ENCODE measurements at places on chromosomes 6 and 20.

- peak; percentile 4 for DNase-seq
Observed at GRCh38 chr6:150720774-150721233, 121.1 kb downstream of the PLEKHG1 start.

GRCh38 chr6:139708337-139709199 lies 334.1 kb upstream of the CITED2 start:
- no peak for DNase-seq

GRCh38 chr6:126824815-126825214 lies 293.7 kb upstream of the RSPO3 start:
- no peak for DNase-seq

DNA sequence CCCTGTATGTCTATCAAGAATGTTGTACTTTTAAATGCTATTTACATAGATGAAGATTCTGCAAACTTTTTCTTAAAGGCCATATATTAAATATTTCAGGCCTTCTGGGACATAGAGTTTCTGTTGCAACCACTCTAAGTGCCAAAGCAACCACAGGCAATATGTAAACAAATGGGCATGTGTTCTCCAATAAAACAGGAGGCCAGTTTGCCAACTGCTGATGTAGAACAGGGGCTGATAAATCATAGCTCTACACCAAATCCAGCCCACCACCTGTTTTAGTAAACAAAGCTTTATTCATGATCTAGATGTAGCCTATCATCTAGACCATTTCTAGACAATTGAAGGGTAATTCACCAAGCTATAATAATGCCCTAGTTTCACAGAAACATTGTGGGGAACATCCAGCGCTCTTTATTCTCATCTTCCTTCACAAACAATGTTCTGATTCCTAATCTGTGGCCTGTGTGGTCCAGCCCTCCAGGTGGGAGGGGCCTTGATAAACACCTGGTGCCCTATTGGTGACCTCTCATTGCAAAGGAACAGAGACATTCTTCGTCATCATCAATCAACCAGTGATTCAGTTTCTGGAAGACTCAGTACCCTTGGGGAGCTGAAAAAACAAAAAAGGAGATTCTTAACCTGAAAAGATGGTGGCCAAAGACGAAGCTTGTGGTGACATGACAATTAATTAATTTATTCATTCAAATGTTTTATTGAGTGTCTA lies 80.2 kb downstream of the PREP start:
- no peak for DNase-seq

DNA sequence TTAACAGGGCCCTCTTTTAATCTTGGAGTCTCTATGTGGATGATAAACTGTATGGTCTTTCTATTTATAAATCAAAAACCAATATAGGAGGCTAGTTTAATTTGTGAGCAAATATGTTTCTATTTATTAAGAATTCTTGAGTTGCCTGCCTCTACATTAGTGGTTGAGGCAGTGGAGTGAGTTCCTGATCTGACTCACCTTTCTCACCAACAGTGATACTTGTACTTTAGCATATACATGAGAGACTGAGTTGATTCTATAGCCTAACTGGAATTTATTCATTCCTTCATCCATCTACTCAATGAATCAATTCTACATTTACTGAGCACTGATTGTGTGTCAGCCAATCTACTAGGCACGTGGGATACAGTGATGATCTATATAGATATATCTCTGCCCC lies 126.9 kb downstream of the TRMT11 start:
- DNase-seq = no peak

DNA sequence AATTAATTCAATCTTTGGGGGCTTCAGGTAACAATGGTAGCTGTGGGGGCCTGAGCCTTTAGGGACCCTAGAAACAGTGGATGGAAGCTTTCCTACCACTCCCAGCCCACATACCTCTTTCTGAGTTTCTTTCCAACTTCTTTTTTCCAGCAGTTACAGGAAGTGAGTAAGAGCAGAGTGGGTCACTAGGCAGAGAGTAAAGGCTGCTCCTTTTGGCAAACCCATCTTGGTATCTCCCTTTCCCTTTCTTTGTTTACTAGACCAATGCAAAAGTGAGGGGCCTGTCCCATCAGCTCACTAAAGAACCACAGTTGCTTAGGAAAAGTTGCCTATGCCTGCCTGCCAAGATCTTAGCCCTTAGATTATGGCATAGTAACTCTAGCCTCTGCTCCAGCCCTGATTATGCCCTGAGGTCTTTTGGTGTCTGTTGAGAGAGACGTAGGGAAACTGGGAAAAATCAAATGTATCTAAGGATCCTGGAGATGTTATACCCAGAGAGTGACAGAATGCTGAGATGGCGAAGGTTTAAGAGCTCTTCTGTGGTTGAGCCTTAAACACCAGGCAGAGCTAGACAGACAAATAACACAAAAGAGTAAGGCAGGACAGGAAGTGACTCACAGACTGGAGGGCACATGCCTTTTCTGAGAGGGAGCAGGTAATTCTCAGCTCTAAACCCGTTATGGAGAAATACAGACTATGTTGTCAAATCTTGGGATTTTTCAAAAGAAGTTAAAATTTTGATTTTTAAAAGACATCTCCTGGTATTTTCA lies 31.3 kb downstream of the TRMT6 start:
- peak; percentile 5 for DNase-seq

DNA sequence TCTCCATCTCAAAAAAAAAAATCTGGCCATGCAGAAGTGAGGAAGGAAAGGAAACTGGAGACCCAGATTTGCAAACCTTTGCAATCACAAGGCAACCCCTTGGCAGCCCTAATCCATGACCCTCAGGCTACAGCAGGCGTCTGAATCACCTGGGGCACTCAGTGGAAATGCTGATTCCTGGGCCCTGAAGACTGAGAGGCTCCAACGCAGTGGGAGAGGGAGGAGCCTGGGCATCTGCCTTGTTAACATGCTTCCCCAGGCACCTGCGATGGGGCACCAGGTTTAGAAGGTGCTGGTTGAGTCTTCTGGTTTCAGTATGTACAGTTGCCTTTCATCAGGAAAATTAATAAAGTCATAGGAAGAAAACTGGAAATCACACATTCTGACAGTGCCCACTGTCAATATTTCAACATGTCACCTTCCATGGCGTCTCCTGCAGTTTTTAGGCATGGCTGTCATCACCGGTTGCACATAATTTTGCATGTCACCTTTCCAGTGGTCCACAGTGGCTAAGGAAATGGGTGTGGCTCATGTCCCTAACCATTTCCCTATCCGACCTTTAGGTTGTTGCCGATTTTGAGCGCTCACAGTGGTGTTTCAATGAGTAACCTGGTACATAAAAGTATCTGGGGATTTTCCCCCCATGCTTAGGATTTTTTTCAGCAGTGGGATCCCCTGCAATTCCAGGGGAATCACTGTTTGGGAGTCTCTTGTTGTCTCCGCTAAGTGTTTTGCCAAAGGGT lies 56.9 kb downstream of the PREX1 start:
- DNase-seq = no peak

DNA sequence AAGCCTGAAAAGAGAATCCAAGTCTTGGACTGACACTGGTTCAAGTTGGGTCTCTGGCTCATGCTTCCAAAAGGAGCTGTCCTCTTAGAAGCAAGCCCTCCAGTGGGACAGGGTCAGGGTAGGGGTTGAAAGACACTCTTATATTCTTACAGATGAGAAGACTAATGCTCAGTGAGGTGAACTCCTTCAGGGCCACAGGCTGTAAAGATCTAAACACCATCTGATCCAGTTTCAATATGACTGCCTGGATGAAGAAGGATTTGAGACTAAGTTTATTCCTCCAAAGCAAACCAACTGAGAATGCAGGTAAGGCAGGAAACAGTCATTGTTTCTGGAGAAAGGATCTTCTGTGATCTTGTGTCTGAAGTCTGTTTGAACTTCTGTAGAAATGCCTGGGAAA lies 99.0 kb upstream of the TAB2 start:
- DNase-seq = no peak

DNA sequence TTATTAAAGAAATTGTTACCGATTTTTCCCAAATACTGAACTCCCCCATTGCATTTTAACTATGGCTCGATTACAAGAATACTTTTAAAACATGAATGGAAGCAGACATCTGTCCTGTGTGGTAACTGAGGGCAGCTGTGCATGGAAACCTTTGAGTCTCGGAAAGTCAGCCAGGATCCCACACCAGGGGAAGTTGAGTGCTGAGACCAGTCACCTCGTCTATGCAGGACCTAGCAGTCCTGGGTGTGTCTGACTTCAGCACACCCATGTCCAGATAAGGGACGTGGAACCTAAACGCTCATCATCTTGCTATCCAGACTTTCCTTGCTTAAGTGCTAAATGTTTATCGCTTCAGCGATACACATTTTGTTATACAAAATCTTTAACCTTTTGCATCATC lies 6.1 kb downstream of the RIN2 start:
- no peak for DNase-seq

GRCh38 chr20:8399947-8400346 lies 267.9 kb downstream of the PLCB1 start:
- DNase-seq = no peak

DNA sequence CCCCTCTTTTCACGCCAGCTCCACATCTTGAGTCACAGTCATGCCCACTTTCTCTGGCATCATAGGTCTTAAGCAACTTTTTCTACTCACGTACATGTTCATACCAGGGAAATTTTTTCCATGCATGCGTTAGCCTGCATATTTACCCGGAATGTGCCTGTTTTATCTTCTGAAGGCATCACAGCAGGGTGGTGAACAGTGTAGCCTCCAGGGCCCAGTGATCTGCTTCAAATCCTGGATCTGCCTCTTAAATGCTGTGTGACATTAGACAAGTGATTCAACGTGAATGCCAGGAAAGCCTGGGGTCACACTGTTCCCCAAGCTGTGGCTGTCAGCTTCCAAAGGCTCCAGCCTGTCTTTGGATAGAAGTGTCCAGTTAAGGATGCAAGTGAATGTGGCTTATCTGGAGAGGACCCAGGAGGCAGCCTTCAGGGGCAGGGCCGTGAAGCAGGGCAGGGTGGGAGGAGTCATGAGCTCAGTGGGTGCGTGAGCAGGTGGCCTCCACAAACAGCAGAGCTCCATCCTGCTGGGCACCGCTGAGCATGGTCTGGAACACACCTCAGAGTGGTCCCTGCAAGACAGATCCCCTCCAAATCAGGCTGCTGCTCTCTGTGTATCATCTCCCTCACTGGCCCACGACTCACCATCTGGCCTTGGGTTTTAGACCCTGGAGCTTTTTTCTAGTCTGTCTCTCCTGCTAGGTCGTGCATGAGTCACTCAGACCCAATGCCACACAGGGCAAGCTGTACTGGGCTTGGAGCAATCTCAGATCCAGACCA lies 30.4 kb upstream of the CD93 start:
- no peak for DNase-seq

- DNase-seq = no peak
Observed at GRCh38 chr20:24747010-24747712, 201.9 kb upstream of the CST7 start.

- no peak for DNase-seq
Observed at GRCh38 chr6:63415286-63415685, 95.5 kb upstream of the LGSN start.

DNA sequence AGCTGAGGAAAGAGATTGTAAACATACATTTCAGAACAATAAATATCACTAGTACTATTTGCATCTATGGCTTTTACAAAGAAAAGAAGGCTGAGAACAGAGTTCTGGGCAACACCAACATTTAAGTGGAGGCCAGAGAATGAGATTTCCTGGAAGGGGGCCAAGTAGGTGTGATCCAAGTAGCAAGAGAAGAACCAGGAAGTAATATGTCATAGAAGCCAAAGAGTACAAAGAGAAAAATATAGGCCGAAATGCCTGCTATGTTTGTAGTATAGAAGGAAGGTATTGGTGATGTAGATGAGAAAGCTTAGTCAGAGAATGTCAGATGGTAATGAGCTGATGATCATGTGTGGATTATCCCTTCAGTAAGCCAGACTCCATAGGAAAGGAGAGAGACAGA lies 94.5 kb downstream of the PERP start:
- DNase-seq = no peak

DNA sequence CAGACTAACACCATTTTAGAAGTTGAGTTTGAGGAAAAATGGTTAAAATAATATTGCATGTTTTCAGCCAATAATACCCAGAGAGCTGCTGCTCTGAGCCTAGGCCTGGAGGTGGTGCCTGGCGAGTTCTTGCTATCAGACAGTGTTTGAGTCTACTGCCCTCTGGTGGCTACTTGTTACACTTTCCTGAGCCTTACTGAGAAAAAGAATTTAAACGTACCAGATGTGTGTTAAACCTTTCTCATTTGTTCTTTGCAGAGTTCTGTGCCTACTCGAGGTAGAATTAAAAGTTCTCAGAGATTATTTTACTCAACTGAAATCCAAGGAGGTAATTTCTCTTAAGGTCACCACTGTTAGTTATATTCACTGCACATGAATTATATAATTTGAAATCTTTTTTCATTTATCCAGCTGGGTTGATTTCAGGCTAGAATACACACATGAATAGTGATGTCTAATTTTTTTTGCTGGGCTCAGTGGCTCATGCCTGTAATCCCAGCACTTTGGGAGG lies 38.2 kb downstream of the SHLD1 start:
- peak; percentile 77 for DNase-seq

DNA sequence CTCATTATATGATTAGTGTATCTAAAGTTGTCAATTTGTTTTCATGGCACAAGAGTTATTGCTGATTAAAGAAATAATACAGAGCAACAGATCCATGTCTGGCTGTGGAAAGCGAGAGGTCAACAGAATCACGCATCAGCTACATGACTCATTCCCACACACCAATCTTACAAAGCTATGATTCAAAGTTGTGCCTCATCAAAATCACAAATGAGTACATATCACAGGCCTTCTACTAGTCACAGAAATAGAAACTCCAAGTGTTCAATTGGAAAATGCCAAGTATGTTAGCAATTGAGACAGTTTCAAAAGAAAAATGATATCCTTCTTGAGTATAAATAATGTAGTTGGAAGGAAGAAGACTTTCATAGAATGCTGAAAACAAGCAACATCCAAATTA lies 57.8 kb upstream of the NKAIN2 start:
- no peak for DNase-seq

DNA sequence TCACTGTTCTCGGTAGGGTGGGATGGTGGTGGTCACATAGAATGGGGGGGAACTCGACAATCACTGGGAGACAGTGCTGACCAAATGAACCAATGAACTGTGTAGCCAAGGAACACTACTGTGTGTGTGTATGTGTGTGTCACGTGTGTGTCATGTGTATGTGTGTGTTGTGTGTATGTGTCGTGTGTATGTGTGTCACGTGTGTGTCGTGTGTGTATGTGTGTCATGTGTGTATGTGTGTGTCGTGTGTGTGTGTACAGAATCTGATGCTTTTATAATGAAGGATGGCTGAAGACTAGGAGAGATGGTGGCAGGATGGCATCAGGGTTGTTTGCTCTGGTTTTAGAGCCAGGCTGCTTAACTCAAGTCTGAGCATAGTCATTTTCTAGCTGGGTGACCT lies 99.1 kb upstream of the DUSP22 start:
- DNase-seq = no peak

Measured in activated CD4-positive, alpha-beta T cell treated with anti-CD3 and anti-CD28 coated beads, Interleukin-2, amount 50 U/mL, for 48 hours (primary cell).